Fibroblast of skin of back (primary cell): ENCODE measurements at places on chromosomes 12 and 14.

DNA sequence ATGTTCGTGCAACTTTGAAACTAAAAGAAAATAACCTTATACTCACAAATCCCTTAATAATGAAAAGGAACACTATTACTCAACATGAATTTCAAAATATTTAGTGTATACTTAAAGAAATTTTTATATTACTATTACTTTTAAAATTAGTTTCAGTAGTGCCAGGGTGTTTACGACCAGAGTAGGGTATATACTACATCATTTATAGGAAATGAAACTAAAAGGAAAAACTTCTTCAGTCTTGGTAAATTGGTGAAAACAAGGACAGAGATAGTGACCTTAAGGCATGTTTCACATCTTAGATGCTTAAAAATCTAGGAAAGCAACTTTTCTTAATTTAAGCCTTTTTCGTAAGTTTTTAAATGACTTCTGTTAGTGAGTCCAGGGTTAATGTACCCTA lies 4.5 kb downstream of the USP15 start:
- no peak for DNase-seq

DNA sequence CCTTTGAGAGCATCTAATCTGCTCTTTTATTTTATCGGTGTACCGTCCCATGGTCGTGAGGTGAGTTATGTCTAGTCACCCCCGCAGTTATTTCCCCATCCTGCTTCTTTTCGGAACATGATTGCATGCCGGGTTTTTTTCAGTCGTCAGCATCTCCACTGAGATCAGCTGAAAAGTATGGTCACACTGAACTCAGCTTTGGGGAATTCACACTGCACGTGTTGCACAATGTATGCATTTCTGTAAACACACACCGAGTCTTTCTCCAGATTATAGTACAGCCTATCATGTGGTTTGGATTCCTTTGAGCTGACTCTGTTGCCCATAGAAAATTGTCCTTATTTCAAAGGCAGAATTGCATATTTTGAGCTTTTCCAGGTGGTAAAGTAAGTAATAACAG lies 24.6 kb downstream of the PLXNC1 start:
- peak; percentile 98 for DNase-seq

DNA sequence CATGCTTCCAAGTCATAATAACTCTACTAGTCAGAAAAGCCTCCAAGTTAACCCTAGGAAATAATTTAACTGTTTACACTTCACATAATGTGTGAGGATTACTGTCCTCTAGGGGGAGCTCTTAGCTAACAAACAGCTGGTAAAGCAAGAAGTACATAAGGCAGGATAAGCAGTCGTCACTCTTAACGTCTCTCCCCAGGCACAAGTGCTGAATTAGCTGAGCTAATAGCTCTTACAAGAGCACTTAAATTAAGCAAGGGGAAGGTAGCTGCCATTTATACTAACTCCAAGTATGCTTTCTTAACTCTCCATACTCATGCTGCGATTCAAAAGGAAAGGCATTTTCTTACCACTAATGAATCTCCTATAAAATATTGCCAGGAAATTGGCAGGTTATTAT lies 79.3 kb upstream of the TSPAN11 start:
- DNase-seq: peak; percentile 65

DNA sequence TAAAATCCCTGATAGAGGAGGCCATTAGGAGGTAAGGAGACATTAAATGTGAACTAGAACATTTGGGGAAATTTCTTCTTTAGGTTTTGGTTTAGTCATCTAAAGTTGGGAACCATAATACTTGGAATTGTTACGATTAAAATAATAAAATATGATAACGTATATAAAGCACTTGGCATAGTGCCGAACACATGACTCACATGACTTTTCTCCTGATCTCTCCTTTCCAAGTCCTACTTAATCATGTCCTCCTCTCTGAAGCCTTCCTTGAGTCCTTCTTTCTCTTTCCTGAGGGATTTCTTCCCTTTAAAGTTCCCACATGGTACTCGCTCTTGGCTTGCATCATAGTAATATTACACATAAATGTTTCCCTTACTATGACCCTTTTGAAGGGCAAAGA lies 20.0 kb downstream of the BEST3 start:
- DNase-seq: peak; percentile 69

GRCh38 chr12:66049538-66050282 lies 80.8 kb downstream of the LLPH start:
- DNase-seq: no peak

- DNase-seq: no peak
Observed at GRCh38 chr12:45292486-45293195, 76.7 kb downstream of the ANO6 start.

GRCh38 chr12:113239811-113240331 lies 18.6 kb downstream of the TPCN1 start:
- no peak for DNase-seq

- DNase-seq: no peak
Observed at GRCh38 chr14:89108608-89109007, 284.2 kb downstream of the TTC8 start.

GRCh38 chr12:1277905-1278304 lies 286.9 kb downstream of the ERC1 start:
- no peak for DNase-seq

- no peak for DNase-seq
Observed at GRCh38 chr12:84276215-84276614, 636.4 kb downstream of the SLC6A15 start.

DNA sequence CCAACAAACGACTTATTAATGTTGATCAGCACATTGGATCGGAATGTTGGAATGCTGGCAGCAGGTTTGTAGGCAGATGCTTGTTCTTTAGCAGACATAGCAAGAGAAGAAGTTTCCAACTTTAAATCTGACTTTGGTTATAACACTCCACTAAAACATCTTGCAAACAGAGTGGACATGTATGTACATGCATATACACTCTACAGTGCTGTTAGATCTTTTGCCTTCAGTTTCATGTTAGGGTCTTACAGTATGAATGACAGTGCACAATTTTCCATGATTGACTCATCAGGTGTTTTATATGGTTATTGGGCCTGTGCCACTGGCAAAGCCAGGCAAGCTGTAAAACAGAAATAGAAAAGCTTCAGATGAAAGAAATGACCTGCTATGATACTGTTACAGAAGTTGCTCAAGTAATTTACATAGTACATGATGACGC lies 14.3 kb upstream of the DHRS7 start:
- peak; percentile 32 for DNase-seq

GRCh38 chr14:55628426-55628825 lies 48.4 kb downstream of the KTN1 start:
- no peak for DNase-seq

DNA sequence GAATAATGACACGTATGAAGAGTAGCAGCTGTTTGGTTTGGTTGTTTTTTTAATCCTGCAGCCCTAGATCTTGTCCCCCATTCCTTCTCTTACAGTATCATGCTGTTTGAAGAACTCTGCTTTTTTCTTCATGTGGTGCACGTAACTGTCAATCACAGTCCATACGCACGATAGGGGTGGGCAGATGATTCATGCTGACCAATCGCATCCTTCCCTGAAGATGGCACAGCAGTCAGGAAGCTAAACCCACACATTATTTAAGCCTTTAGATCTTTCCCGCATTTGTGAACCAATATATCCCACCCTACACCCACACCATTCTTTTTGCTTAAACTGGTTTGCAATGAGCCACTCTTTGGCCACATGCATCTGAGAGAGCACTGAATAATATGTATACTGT lies 158.9 kb upstream of the PLEKHA5 start:
- no peak for DNase-seq

- no peak for DNase-seq
Observed at GRCh38 chr12:109921982-109922381, 21.9 kb downstream of the TCHP start.

DNA sequence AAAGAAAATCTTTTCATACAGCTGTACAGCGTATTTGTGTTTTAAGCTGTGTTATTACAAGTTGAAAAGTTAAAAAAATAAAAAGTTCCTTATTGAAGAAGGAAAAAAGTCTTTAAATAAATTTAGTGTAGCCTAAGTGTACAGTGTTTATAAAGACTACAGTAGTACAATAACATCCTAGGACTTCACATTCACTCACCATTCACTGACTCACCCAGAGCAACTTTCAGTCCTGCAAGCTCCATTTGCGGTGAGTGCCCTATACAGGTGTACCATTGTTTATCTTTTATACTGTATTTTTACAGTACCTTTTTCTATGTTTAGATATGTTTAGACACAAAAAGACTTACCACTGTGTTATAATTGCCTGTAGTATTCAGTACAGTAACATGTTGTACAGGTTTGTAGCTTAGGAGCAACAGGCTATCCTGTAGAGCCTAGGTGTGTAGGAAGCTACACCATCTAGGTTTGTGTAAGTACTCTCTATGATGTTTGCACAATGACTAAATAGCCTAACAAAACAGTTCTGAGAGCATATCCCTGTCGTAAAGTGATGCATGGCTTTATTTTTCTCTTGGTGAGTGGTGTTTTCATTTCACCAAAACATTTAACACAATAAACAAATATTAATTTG lies 275.2 kb downstream of the DACT1 start:
- no peak for DNase-seq

DNA sequence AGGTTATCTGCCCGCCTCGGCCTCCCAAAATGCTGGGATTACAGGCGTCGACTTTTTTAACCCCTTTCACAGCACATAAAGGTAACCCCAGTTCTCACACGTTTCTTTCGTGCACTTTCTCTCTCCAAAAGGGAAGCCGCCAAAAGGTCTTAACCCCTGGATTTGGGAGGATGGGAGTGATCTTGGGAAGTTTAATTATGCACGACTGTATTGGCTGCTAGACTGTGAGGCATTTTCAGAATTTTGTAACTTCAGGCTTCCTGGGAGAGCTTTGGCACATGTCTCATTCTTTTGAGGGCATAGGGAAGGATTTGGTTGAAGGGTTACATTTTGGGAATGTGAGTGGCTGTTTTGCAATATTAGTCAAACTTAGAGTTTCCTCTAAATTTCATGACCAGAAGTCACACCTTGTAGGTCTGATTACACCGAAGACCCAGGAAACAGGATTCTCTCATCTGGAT lies 1.4 kb upstream of the SMARCC2 start:
- no peak for DNase-seq

DNA sequence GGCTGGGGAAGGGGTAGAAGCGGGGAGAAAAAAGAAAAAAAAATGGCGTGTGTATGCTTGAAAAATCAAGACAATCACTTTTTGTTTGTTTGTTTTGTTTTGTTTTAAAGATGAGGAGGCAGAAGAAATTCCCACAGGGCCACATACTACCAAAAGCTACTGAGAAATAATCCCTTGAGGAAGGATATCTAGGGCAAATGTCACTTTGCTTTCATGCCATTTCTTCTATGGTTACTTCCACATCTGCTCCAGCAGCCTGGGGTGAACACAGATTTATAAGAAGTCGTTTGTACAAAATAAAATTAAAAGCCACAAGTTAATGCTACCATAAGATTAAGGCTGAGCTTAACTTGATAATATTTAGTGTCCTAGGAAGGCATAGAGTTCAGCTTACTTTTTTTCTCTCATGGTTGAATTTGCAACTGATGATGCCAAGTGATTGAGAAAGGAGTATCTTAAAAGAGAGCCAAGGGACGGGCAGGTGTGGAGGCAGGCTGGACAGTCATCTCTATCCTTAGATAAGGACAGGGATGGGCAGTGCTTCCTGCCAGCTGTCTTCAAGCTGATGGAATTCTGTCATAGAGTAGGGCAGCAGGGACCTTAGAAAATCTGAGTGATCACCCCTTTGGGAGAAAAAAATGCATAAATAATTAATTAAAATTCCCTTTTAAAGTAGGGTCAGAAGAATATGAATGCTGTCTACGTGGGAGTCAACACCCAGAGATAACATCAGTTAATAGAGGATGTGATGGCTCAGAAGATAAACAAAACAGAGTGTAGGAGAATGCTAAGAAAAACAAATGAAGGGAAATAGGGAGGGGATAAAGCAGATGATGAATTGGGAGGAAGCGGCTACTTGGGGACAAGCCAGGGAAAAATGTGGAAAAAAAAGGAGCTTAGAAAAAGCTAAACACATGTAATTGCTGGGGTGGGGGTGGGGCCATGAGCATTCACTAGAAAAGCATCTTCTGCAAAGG lies 57.1 kb downstream of the DYRK2 start:
- DNase-seq: peak; percentile 99

DNA sequence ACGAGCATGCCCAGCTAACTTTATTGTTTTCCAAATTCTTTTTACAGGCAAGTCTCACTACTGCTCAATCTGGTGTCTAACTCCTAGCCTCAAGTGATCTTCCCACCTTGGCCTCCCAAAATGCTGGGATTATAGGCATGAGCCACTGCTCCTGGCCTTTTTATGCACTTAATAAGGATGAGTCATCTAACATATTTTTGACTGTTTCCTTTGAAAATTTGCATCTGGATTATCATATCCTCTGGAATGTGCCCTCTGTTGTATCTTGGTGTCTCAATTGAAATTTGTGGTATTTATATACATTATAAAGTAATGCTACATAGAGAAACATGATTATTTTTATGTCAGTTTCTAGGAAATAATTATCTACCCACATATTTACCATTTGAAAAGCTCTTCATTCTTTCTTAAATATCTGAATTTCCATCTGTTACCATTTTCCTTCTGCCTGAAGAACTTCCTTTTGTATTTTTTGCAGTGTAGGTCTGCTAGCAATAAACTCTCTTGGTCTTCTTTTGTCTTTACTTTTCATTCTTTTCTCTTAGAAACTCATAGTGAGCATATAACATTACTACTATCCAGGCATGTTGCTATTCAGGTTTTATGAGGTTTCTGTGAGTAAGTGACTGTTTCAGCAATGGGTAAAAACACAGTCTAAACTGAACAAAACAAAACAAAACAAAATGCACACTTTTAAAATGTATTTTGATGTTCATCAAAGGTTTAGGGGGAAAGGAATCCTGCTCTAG lies 52.8 kb upstream of the CNOT2 start:
- peak; percentile 71 for DNase-seq

GRCh38 chr14:50904719-50905118 lies 32.9 kb downstream of the ABHD12B start:
- no peak for DNase-seq

DNA sequence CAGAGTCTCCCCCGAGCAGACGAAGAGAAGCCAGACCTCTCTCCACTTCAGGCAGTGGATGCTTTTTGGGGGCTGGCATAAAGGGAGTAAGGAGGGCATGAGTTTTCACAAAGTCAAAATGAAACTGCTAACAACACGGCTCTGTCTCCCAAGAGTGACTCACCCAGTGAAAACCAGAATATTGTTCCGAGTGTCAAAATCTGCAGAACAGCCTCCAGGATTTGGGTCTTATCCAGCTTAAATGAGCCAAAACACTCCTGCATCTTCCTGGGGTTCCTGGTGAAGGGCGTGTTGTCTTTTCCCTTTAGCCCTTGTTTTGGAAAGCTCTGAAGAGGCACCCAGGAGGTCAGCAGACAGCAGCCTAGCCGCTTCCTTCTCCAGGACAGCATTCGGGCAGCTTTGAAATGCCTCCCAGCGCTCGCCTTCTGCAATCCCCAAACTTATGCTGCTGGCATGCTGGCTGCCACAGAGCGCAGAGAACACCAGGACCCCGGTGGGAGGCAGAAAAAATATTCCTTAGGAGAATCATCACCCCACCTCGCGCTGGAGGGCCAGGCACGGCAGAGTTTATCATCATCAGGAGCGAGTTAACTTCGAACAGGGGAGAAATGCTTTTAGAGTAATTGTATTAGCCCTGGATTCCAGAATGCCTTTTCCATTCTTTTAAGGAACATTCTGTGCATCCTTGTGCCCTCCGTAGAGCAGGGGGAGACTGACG lies 117.7 kb upstream of the NCOR2 start:
- DNase-seq: peak; percentile 80
